ENCODE measurements at places on chromosomes 12 and 14. TPM values are rescaled to one million over a fixed set of nuclear protein-coding genes. Genes with fewer than 3 reads are reported as not detected.
A peak's percentile ranks its signal among the peaks of the same experiment; 100 is the strongest.

SPATA7 gene
- total RNA-seq = 20.6 TPM

ERC1 gene
- 73.2 TPM for total RNA-seq

ADGRD1 gene
- total RNA-seq = 1.6 TPM

CLEC4C gene
- total RNA-seq = not detected

STAT2 gene
- total RNA-seq = 109 TPM

OR4K17 gene
- not detected for total RNA-seq

TMPRSS12 gene
- not detected for total RNA-seq

SDR9C7 gene
- not detected for total RNA-seq

B4GALNT3 gene
- total RNA-seq = 61.5 TPM

ATXN3 gene
- 35.0 TPM for total RNA-seq

DUSP6 gene
- total RNA-seq = 121 TPM

M6PR gene
- 255 TPM for total RNA-seq

- DNase-seq = peak; percentile 53
These were observed 8.9 kb downstream of the ASCL1 start for GRCh38 chr12:102966200-102966863.

DNA sequence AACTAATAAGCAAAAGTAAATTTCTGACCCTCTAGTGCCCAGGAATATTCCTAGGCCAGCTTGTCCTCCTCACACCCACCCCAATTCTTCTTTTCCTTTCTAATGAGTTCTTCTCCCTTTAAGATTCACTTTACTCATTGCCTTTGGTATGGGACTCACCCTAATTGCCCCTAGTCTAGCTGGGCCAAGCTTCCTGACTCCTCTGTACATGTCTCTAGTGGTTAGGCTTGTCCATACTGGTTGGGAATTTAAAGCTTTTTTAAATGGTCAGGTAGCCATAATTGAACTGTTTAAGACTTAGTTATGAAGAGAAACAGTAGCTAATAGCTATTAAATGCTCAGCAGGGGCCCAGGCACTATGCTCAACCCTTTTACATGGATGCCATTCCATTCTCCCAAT is 248.2 kb downstream of the C12orf42 start:
- no peak for DNase-seq

DNA sequence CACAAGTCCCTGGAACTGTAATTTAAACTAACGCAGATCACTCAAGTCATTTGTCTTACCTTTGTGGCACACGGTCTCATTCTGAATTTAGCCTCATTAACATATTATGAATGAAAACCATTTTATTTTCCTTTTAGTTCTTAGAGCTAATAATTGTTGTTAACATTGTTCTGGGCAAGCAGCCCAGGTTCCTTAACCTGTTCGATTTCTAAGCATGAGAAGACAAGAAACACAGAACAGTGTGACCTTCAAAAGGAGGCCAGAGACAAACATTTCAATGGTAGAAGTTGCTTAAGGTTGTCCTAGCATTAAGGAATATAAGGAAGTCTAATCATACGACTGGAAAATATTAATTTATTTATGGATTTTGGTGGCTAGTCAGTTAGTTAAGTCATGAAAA is 35.2 kb downstream of the PIWIL1 start:
- DNase-seq = no peak

DNA sequence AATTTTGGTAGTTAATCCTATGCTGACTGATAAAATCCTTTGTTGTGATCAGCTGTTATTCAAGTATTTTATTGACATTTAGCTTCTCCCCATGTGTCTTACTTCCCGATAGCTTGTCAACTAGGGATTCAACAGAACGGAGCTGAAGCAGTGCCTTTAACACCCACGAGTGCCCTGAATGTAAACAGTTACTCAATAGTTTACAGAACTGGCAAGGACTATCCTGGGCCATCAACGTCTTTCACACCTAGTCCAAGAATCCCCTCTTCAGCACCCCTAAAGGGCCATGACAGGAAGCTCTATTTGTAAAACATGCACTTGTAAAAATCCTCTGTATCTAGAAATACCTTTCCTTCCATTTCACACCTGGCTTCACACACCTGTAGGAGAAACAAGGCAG is 45.3 kb downstream of the SETD3 start:
- DNase-seq = no peak

DNA sequence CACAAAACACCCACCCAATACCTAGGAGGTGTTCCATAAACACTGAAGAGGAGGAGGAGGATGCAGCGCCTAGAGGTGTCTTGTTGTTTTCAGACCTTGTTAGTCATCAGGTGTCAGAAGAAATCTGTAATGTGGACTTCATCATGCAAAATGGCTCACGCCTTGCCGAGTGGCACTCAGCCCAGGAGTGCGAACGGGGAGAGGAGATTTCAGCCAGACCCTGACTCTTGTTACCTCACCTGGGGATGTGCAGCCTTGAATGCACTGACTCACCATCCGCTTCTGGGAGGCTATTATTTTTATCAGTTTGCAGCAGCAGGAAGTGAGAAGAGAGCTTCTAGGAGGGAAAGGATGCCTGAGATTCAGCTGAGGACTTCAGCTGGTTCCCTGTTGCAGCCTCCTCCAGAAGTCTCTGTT is 48.2 kb upstream of the PLXNC1 start:
- peak; percentile 85 for DNase-seq

DNA sequence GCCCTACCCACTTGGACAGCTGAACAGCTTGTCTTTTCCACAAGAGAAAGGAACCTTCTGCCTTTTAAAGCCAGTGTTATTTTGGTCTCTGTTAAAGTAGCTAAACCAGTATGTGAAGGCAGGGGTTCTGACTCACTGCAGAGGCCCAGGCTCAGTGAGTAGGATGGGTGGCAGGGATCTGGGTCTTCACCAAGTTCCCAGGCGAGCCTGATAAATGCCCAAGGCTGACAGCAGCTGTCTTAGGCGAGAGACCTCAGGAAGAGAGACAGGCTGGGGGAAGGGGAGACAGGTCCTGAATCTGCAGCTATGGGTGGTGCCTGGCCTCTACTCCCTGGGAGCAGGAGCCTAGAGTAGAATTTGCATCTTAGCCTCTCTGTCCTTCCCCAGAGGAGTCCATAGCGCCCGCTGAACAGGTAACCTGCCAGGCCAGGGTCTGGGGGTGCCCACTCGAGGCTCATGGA is 18.1 kb upstream of the KIF26A start:
- DNase-seq = peak; percentile 33

- peak; percentile 20 for DNase-seq
These were observed 150.9 kb downstream of the ANO2 start for GRCh38 chr12:5794156-5794555.

DNA sequence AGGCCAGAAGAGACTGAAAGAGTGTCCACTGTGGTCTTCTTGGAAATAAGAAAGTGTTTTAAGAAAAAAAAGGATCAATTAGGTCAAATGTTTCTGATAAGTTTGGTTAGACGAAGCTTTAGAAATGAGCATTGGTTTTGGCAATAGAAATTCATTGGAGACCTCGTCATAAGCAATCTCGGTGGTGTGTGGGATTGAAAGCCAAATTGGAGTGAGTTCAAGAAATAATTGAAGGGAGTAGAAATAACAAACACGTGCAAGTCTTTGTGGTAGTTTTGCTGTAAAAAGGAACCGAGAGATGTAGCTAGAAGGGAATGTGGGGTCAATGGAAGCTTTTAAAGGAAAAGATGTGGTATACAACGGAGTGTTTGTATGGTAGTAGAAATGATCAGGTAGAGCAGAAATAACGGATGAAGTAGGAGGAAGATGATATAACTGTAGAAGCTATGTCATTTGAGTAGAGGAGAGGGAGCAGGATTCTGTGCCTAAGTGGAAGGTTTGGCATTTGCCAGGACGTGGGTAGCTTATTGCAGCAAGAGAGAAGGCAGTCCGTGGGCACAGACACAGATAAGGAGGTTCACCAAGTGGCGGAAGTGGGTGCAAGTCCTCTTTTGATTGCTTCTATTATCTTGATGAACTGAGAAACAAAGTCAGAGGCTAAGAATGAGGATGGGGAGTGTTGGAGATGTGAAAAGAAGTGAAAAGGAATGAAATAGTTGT is 146.2 kb downstream of the DACT1 start:
- DNase-seq = no peak

GRCh38 chr12:132263061-132263360 is 66.4 kb downstream of the GALNT9 start:
- DNase-seq = no peak

DNA sequence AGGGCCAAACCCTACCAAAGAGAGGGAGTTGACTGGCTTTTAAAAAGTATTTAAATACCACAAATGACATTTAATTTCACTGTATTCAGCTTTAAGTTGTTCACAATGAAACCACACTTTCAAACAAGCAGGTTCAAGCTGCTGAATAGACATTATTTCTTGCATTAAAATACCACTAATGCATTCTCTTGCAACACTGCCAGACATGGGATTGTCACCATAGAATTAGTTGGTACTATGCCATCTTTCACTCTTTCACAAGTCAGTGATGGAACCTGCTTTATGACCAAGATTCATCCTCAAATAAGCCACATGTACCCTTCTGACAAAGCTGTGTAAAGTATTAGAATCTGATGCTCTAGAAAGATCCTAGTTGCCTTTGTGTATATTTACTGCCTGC is 239.4 kb downstream of the PAWR start:
- DNase-seq = no peak

GRCh38 chr12:9673404-9674225 is 4.1 kb downstream of the CLEC2D start:
- DNase-seq = peak; percentile 80

DNA sequence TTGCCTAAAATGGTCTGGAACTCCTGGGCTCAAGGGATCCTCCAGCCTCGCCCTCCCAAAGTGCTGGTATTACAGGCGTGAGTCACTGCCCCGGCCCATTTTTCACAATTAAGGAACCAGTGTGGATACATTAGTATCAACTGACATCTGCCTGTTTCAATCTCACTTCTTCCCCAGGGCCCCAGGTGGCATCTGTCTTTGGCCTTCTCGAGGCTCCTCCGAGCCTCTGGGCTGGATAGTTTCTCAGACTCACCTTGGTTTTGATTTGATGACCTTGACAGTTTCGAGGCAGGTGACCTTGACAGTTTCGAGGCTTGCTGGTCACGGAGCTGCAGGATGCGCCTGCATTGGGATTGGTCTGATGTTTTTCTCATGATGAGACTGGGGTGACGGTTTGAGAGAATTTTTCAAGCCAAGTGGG is 41.0 kb upstream of the NCOR2 start:
- no peak for DNase-seq

- DNase-seq = no peak
These were observed 5.7 kb downstream of the KRT85 start for GRCh38 chr12:52361553-52361952.

DNA sequence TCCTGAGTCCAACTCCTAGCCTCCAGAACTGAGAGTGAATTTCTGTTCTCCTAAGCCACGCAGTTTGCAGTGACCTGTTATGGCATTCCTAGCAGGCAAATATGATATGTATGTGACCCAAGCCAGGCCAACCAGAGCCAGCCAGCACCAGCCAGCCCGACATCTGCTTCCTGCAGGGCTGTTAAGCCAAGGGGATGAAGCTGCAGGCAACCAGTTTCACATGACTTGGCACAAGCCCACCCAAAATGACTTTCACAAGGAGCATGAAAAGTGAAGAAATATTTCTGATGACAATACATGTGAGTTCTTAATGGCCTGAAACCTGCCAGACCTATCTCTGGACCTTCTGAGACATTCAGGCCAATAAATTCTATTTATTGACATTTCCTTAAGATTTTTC is 68.1 kb downstream of the ITPK1 start:
- no peak for DNase-seq

GRCh38 chr14:100892496-100893227 is 10.9 kb downstream of the RTL1 start:
- no peak for DNase-seq

- peak; percentile 72 for DNase-seq
These were observed 13.9 kb downstream of the FBXL14 start for GRCh38 chr12:1580526-1580925.

GRCh38 chr12:1434296-1434955 is 160.0 kb downstream of the FBXL14 start:
- DNase-seq = no peak

GRCh38 chr14:65229748-65230728 is 127.7 kb upstream of the MAX start:
- peak; percentile 81 for DNase-seq

- peak; percentile 86 for DNase-seq
These were observed at the start of gene LHX5 for GRCh38 chr12:113471619-113472171. Gene LHX5 (minus strand): TSS chr12:113471871. CDS start chr12:113471498, 373 bp downstream.
